ENCODE measurements at places on chromosomes 6 and 20.

DNA sequence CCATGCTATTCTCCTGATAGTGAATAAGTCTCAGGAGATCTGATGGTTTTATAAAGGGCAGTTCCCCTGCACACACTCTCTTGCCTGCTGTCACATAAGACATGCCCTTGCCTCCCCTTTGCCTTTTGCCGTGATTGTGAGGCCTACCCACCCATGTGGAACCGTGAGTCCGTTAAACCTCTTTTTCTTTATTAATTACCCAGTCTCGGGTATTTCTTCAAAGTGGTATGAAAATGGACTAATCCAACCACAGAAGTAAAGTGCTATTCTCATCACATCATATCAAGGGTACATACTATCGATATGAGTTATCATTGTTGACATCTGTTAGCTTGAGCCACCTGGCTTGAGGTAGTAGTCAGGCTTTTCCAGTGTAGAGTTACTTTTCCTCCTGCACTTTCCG, 2.3 kb downstream of the MANBAL start:
- no peak for DNase-seq

- peak; percentile 54 for DNase-seq
These were observed 435 bp upstream of the ZNF322 start for GRCh38 chr6:26660000-26660361.

DNA sequence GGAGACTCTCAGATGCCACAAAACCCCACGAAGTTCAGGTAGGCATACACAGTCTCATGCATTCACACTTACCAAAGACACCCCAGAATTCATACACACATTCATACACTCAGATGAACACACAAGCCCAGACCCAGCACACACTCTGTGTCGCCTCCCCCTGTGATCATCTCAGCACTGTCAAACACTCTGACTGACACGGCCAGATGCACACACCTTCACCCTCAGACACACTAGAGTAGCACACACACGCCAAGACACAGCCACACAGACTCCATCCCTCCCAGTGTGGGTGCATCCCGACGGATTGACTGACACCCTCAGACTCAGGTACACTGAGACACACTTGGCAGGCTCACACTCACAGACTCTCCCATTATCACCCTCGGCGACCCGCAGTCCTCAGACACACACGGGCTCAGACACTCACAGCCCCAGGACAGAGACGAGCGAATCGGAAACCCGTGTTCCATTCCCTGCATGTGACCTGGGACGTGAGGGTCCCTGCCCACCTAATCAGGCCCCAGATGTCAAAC, 872 bp upstream of the RIMS4 start:
- DNase-seq: no peak

GRCh38 chr6:23350752-23351453, 775.1 kb upstream of the NRSN1 start:
- no peak for DNase-seq

DNA sequence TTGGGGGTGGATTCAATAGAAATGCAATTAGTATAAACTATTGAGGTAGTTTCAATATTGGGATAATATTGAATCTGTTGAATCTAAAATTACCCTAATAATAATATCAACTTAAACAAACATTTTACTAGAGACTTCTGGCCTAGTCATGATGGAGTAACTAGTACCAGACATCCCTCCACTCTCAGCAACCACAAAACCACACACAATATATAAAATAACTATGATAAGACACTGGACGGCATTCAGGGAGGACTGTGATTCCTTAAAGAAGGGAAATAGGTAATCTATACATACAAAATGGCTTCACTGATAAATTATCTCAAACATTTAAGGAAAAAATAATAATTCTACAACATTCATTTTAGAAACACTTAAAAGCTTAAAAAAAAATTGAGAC, 38.9 kb upstream of the TMEM14A start:
- DNase-seq: no peak

- no peak for DNase-seq
These were observed 174.4 kb downstream of the OGFRL1 start for GRCh38 chr6:71463061-71463460.

DNA sequence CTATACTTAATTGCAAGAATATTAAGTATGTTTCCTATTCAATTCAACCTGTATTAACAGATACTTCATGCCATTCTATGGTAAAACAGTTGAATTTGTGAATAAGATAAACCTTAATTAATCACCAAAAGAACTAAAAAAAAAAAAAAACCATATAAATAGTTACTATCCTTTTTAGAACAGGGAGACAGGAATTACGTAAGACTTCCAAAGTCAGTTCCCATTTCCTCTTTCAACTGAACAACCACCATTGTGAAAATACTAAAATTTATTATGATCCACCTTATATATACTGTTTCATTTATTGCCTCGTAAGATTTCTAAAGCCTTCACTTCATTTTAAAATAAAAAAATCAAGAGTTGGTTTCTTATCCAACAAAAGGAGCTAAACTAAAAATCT, 9.4 kb downstream of the CCNC start:
- DNase-seq: no peak

Data from GM03348 (cell line).